A549 treated with dexamethasone at 1 μM for 4 hours (cell line): ENCODE measurements at places on chromosomes 5 and 9. TPM values are rescaled to one million over a fixed set of nuclear protein-coding genes. Genes with fewer than 3 reads are reported as not detected.

The SLC46A2 gene
- not detected in 5 replicates for total RNA-seq

The EGR1 gene
- 8.6 to 14.0 TPM (median 11.8 TPM) in 5 replicates for total RNA-seq

The SNCAIP gene
- total RNA-seq = 0.02 to 0.05 TPM (median 0.04 TPM) in 3 of 5 replicates, not detected in the others

The OSMR gene
- 52.0 to 72.9 TPM (median 67.0 TPM) in 5 replicates for total RNA-seq

The F2RL1 gene
- total RNA-seq = 204 to 250 TPM (median 224 TPM) in 5 replicates

The RASEF gene
- total RNA-seq = 5.1 to 8.3 TPM (median 7.3 TPM) in 5 replicates

The MEIKIN gene
- total RNA-seq = not detected in 5 replicates

The ELAVL2 gene
- 0.04 to 0.10 TPM in 2 of 5 replicates, not detected in the others for total RNA-seq

The LCN1 gene
- 0.14 to 0.30 TPM (median 0.21 TPM) in 4 of 5 replicates, not detected in the other for total RNA-seq

The MED7 gene
- total RNA-seq = 14.6 to 21.2 TPM (median 15.2 TPM) in 5 replicates

The PLK2 gene
- total RNA-seq = 34.8 to 43.1 TPM (median 35.0 TPM) in 5 replicates

The CAPSL gene
- not detected in 5 replicates for total RNA-seq

The PCDHGC3 gene
- 6.1 to 7.2 TPM (median 6.6 TPM) in 5 replicates for total RNA-seq

The SCAMP1 gene
- total RNA-seq = 17.8 to 30.4 TPM (median 26.8 TPM) in 5 replicates

The TLX3 gene
- total RNA-seq = not detected in 5 replicates

The SEMA6A gene
- 0.15 to 0.46 TPM (median 0.18 TPM) in 5 replicates for total RNA-seq

The OTULINL gene
- total RNA-seq = 20.3 to 28.8 TPM (median 27.0 TPM) in 5 replicates

The EGFLAM gene
- total RNA-seq = 0.18 to 0.47 TPM (median 0.20 TPM) in 5 replicates

The TAF11L4 gene
- not detected in 5 replicates for total RNA-seq

The TLR4 gene
- 0.06 to 0.20 TPM (median 0.13 TPM) in 5 replicates for total RNA-seq

The CEMIP2 gene
- 80.2 to 91.0 TPM (median 81.3 TPM) in 5 replicates for total RNA-seq

The IL9 gene
- not detected in 5 replicates for total RNA-seq

The ROPN1L gene
- 1.7 to 2.2 TPM (median 2.0 TPM) in 5 replicates for total RNA-seq

The SURF6 gene
- 19.8 to 27.8 TPM (median 23.8 TPM) in 5 replicates for total RNA-seq

The TICAM2 gene
- total RNA-seq = 0.87 to 1.5 TPM (median 1.1 TPM) in 5 replicates

The CAMK4 gene
- 0.03 to 0.21 TPM (median 0.08 TPM) in 4 of 5 replicates, not detected in the other for total RNA-seq

The AMBP gene
- 6.0 to 8.7 TPM (median 6.3 TPM) in 5 replicates for total RNA-seq

The TOR1B gene
- 21.2 to 27.1 TPM (median 24.1 TPM) in 5 replicates for total RNA-seq

The CCL21 gene
- total RNA-seq = not detected in 5 replicates

The SPATA31D4 gene
- total RNA-seq = not detected in 5 replicates

The KIF3A gene
- 8.7 to 11.6 TPM (median 10.8 TPM) in 5 replicates for total RNA-seq

The PFN3 gene
- total RNA-seq = not detected in 5 replicates

The EPB41L4B gene
- 24.6 to 33.9 TPM (median 32.2 TPM) in 5 replicates for total RNA-seq

The ZNF474 gene
- 0.11 to 0.30 TPM (median 0.22 TPM) in 5 replicates for total RNA-seq

The CNTLN gene
- total RNA-seq = 4.8 to 6.1 TPM (median 5.7 TPM) in 5 replicates
